Dermis blood vessel endothelial cell (primary cell): ENCODE measurements at places on chromosomes 1 and 21. TPM values are rescaled to one million over a fixed set of nuclear protein-coding genes. Genes with fewer than 3 reads are reported as not detected.
A peak's percentile ranks its signal among the peaks of the same experiment; 100 is the strongest.

The DOCK7 gene
- 17.4 and 47.8 TPM in 2 replicates for total RNA-seq

GRCh38 chr1:45051005-45051772 is 39.1 kb downstream of the UROD start:
- DNase-seq: no peak

DNA sequence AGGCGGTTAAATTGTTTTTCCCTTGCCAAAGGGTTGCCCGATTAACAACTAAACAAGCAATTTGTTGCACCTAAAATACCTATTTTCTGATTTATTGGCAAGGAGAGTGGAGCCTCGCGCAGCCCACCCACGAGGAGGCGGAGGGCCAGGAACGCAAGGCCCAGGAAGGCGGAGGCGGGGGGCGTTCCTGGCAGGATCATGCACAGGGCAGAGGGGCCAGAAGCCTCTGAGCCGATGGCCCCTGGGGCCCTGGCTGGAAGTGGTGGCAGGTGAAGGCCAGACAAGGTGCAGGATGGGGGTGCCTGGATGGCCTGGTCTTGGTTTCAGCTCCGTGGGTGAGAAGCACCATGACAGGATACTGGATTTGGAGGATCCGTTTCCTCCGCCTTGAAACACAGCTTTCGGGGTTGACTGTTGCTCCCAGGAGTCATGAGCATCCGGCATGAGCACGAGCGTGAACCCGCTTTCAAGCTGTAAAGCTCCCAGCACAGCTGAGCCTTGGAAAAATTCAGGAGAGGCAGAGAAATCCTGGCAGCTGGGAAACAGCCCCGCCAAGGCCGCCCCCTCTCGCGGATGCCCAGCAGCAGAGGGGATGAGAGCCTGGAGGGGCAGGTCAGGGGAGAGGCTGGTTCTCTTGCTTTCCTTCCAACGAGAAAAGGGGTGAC is 35.0 kb downstream of the AJAP1 start:
- no peak for DNase-seq

GRCh38 chr1:58898739-58899586 is 115.1 kb upstream of the JUN start:
- DNase-seq: peak; percentile 97

DNA sequence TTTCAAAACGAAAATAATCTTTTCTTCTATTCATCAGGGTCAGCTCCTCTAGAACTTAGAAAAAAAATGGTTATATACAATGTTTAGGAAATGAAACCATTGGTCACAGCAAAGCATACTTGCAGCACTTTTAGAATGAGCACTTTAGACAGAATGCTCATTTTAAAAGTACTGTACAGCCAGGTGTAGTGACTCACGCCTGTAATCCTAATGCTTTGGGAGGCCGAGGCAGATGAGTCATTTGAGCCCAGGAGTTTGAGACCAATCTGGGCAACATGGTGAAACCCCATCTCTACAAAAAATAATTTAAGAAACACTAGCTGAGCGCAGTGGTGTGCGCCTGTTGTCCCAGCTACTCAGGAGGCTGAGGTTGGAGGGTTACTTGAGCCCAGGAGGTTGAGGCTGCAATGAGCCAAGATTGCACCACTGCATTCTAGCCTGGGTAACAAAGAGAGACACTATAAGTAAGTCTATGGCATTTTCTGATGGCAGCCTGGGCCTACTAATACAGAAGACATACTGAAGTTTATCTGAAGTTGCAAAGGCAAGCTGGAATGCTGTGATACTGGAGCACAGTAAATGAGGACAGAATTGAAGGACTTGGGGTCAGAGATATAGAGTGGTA is 48.9 kb upstream of the ZNF326 start:
- no peak for DNase-seq

The AMPD1 gene
- not detected in 2 replicates for total RNA-seq

DNA sequence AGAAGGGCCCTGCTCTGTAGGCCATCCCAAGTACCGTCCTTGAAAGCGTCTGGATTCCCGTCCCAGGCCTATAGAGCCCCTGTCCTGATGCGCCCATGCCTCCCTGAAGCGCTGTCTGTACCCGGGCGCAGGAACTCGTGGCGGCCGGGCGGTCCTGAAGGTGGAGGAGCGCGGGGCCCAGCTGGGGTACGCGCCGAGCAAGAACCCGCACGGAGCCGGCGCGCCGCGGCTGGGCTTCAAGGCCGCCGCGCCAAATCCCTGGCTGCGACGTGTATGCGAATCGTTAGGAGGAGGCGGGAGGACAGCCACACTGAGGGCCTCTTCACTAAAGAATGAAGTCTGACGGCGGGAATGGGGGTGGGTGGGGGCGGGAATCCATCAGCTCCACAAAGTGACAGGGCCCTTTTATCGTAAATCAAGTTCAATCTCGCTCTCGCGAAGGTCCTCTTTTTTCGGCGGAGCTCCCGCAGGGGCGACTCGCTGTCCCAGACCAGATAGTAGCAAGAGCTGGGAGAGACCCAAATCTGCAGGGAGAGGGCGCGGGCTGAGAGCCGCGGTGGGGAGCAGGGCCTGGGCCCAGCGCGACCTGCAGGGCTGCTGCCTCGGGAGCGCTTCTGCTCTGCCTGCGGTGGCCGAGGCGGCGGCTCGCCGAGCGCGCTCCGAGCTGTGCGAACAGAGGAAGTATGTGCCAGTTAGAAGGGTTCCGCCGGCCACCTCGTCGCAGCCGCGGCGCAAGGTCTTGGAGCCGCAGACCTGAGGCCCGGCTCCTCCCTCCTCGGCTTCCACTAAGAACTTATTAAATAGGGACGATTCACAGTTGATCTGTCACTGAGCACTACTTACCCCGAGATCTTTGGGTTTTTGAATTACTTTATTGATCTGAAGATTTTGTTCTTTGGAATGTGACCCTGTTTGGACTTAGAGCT is 10.4 kb downstream of the BARHL2 start:
- peak; percentile 32 for DNase-seq

DNA sequence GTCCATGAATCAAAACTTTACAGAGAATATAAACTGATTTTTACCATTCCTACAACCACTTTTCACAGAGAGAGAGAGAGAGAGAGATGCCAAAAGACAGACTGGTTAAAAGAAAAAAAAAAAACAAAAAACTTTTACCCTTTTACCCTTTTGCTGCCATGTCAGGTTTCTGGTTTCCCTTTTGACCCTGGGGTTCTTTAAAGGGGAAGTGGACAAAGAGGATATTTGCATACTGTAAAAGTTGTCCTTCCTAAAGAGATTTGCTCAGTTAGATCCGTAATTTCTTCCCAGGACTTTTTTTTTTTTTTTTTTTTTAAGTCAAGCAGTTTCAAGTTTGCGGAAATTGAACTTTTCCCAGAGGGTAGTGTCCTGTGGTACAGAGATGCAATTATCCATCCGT is 287.8 kb upstream of the RGS18 start:
- DNase-seq: no peak

The KAZN gene
- 1.9 and 2.3 TPM in 2 replicates for total RNA-seq

DNA sequence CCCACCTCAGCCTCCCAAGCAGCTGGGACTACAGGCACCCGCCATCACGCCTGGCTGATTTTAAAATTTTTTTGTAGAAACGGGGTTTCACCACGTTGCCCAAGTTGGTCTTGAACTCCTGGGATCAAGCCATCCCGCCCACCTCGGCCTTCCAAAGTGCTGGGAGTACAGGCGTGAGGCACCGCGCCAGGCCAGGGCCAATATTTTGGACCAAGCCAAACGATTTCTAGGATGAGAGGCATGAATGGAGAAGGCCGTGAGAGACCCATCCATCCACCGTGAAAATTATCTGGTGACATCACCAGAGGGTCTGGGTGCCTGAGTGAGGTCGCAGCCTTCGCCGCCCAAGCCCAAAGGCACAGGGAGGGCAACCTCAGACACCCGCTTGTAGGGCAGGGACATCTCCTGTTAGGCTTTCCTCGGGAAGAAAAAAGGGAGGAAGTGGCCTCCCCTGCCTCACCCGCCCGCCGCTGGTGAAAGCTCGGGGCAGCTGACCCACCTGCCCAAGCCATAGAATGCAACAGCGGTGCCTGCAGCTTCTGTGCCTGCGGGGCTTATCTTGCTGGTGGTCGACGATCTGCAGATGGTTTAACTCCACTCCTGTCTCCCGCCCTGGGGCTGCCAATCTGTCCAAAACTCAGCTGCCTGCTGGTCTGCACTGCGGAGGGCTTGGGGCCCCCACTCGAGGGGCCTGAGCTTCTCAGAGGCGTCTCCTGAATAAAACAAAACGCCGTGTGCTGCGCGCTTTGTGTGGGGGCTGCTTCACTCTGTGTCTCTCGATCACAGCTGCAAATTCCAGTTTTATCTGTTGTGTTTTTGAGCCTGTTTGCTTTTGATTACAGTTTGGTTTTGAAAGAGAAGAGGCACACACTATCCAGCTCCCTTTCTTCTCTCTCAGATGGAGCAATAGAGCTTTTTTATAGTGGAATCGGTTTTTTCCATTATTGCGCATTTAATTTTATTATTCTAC is 85.8 kb downstream of the MRPS6 start:
- DNase-seq: no peak

GRCh38 chr1:174984952-174985351 is 14.8 kb upstream of the CACYBP start:
- DNase-seq: no peak

GRCh38 chr1:55065648-55066047 is 26.3 kb downstream of the PCSK9 start:
- no peak for DNase-seq

GRCh38 chr1:177849579-177850290 is 120.1 kb downstream of the SEC16B start:
- DNase-seq: no peak

DNA sequence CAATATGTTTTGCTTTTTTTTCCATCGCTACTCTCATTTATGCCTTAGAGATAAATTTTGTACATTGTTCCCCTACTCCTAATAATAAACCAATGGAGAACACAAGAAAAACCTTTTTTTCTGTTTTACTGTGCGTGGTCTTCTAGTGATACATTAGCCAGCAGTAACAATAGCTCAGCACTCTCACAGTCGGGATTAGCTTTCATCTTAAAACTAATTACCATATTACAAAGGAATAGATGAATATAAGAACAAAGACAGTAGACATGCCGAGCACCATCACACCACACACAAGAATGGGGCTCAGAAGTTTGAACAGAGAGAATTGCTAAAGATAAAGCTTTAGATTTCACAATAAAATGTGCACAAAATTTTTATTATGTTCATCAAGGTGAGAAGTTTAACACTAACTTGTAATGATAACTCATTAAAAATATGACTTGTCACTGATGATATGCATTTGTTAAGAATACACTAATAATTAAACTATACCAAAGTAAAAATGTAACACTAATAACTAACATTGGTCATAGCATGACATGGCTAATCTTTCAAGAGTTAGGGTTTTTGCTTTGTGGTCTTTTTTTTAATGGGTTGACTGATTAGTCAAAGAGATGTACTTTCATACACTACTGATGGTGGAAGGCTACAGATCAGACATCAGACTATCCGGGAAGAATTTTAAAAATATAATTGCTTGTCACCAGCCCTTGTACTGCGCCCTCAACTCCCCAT is 61.8 kb downstream of the EXTL2 start:
- DNase-seq: no peak

DNA sequence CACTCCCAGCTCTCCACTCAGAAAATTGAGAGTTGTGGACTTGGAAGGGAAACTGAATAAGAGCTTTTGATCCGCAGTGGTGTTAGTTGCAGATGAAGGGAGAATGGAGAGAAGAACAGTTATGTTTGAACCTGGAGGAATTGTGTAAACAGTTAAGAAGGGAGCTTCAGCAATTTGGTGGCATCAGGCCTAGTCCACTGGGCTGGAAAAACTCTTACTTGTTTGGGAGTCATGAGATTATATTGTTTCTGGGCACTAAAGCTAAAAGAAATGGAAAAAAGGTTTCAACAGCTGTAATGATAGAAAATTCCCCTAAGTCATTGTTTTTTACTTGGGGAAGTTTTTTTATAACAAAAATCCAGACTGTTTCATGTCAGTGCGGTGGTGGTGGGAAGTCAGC is 256.1 kb upstream of the C1orf87 start:
- no peak for DNase-seq

The VTCN1 gene
- total RNA-seq: under 0.01 and 0.33 TPM in 2 replicates

DNA sequence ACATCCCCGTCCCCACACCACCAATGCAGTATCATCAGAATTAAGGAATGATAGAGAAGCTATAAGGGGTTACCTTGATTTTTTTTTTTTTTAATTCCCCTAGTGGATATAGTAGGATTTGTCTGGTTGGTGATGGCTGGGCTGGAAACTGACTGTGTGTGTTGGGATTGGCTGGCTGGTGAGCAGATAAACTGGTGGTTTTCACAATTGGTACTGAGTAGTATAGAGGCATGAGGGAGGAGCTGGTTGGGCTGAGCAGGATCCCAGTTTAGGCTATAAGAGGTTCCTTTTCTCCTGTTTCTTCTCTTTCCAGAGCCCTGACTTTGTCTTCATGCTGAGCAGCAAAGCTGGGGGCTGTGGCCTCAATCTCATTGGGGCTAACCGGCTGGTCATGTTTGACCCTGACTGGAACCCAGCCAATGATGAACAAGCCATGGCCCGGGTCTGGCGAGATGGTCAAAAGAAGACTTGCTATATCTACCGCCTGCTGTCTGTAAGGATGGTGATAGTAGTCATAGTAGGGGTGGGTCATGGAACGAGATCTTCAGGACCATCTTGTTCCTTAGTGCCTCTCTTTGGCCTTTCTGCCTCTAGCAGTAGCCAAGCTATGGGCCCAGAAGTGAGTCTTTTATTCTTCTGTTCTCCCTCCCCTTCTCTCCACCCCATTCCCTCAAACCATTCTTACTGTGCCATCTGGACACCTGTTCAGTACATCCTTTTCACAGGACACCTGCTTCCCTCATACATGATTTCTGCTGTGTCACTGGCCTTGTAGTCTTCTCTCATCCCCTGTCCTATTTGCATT is 26.9 kb downstream of the RAD54L start:
- no peak for DNase-seq

DNA sequence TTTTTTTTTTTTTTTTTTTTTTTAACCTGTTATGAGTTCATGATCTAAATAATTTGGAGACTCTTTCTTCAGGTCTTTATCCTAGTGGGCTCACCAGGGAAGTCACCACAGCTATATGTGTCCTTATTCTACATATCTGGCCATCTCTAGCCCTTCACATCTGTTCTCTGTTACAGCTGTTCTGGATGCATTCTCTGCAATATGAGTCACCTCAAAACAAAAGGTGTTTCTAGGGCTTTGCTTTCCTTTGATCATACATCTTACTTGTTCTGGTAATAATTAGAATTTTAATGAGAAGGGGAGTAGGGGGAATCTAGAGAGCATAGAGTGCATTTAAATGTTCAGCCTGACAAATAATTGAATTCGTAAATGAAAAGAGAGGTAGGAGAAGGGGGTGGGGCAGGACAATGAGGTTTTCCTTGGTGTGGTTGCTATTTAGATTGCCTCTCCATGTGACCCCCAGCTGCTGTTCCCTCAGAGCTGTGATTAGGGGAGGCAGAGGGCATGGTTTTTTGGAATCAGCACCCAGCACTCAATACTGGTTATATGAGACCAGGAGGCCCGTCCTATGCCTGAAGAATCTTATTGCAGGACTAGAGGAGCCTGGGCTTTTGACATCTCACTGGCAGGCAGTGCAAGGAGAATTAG is 8.0 kb downstream of the SYT6 start:
- no peak for DNase-seq
